ENCODE measurements at places on chromosomes 16 and 17.

- DNase-seq: no peak
Observed at GRCh38 chr17:33463887-33464286, 170.8 kb upstream of the ASIC2 start.

DNA sequence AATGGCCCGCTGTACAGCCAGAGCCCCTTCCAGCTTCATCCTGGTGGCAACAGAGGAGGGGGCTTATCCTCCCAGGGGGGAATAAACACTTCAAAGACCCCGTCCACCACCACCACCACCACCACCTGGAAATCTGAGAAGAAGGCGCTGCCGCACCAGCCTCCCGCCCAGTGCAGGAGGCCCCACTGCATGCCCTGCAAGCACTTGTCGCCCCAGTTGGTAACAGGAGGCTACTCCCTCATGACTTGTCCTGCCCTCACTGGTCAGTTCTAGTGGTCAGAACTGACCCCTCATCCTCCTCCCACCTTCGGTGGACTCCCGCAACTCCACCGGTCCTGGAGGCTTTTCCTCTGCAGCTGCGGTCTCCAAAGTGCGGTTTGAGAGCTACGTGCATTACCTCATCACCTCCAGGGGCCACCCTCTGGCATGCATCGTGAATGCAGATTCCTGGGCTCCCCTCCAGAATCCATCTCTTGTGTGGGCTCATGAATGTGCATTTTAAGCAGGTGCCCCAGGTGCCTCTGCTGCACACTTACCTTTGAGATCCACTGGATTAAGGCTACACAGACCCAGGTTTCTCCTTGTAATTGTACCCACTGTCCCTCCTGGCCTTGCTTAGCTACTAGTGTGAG is 71.8 kb downstream of the SRCIN1 start:
- DNase-seq: no peak

DNA sequence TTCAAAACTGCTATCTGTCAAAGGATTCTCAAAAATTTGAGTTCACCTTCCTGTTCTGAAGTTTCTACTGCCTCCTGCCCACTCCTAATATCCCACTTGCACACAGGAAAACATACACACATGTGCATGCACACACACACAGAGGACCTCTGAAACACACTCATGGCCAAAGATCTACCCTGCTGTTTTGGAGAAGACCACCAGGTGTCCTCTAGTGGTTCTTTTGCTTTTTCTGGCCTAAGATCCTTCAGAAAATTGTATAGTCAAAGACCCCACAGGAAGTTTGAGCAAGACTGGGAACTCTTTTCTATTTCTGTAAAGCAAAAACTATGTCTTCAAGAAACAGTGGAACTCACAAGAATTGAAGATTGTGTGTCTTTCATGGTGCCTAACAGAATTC is 90.2 kb downstream of the CDH8 start:
- DNase-seq: no peak

DNA sequence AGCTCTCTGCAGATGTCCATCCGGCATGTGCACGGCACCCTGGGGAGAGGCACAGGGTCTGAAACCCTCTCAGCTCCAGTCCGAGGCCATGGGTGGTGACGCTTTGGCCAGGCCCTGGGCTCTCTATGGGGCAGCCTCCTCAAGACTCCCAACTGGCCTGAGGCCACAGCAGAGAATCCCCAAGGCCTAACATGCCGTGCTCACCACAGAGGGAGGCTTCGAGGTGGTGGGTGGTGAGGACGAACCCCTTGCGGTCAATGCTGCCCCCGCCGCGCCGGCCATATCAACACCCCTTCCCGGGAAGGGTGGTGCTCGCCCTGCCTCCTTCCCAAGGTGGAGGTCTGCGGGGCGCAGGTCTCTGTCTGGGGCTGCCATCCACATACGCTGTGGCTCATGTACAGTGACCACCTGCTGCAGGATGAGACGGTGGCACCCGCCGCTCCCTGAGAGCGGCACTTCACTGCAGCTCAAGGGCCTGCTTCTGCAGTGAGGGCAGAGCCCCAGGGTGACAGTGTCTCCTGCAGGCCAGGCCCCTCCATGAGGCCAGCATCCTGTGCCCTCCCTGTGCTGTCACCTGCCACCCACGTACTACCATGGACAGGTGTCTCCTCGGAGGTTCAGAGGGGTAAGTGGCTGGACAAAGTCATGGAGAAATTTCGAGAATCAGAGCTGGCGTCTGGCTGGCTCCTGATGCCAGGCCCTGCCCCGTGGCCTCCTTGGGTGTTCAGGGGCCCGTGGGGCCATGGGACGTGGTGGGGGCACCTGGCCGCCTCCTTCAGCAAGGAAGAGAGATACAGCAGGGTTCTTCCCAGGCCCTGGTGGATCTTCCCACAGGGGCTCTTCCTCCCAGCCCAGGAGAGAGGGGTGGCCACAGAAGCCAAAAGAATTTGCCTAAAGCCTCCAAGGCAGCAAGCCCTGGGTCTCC is 54.6 kb upstream of the ACSF3 start:
- DNase-seq: no peak

DNA sequence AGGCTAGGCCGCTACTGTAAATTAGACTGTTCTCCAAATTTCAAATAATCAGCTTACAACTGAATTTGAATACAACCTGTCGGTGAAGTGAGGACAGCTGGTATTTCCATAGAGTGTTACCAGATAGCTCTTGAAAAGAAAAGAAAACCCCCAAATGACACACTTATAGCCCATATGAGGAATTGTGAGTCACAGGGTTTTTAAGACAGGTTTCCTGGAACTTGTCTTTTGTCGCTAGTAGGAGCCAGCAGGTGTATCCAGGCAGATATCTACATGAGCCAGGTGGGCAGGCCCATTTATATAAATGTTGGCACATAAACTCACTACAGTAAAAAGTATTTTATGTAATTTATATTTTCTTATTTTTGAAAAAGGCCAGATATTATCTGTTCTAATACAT is 24.0 kb downstream of the TNRC6A start:
- no peak for DNase-seq

GRCh38 chr17:45836047-45837044 is 8.3 kb upstream of the SPPL2C start:
- no peak for DNase-seq

DNA sequence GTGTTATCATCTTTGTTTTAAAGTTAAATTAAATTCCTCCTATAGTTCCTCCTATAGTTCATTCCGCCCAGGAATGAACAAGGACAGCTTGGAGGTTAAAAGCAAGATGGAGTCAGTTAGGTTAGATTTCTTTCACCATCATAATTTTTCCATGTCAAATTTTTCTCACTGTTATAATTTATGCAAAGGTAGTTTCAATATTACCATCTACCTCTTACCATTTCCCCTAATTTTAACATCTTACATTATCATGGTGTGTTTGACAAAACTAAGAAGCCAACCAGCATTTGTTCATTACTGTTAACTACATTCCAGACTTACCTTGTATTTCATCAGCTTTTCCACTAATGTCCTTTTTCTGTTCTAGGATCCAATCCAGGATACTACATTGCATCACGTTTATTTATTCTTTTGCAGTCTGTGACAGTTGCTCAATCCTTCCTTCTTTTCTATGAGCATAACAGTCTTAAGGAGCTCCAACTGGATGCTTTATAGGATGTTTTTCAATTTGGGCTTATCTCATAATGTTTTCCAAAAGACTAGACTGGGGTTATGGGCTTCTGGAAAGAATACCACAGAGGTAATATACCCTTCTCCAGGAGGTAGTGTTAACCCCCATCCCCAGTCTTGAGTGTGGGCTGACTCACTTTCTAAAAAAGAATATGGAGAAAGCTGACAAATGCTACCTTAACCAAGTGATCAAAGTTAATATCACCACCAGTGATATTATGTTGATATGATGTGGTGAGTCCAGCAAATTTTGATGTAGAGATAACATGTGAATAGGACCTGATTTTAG is 158.5 kb downstream of the PPM1E start:
- no peak for DNase-seq

- DNase-seq: no peak
Observed at GRCh38 chr16:50802961-50803360, 61.1 kb downstream of the CYLD start.

DNA sequence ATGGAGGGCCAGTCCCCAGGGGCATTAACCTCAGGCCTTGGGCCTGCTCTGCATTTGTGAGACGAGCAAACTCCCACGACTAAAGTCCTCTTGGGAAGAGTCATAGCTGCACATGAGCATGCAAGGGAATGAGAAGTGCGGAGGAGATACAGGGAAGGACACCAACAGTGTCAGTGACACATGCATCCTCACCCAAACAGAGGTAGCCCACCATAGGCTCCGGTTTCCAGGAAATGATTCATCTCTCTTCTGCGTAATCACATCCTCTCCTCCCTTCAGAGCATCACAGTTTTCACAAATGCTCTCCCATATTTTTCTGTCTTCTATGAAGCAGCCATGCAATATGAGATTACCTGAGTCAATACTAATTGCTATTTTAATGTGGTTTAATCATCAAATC is 725.7 kb upstream of the GOT2 start:
- DNase-seq: no peak

DNA sequence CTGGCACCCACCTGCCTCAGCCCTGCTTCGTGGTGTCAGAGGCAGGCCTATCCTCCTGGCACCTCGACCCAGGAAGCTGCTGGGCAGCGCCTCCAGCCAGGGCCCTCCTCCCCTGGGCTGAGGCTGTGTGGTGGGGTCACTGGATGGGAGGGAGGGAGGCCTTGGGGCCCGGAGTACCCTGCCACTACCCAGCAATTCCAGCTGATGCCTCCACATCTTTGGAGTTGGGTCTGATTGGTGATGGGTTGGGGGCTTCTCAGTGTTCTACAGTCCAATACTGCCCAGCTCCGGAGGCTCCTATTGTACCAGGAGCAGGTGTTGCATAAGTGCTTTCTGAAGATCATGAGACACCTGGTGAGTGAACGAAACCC is 48.0 kb downstream of the USP22 start:
- no peak for DNase-seq

DNA sequence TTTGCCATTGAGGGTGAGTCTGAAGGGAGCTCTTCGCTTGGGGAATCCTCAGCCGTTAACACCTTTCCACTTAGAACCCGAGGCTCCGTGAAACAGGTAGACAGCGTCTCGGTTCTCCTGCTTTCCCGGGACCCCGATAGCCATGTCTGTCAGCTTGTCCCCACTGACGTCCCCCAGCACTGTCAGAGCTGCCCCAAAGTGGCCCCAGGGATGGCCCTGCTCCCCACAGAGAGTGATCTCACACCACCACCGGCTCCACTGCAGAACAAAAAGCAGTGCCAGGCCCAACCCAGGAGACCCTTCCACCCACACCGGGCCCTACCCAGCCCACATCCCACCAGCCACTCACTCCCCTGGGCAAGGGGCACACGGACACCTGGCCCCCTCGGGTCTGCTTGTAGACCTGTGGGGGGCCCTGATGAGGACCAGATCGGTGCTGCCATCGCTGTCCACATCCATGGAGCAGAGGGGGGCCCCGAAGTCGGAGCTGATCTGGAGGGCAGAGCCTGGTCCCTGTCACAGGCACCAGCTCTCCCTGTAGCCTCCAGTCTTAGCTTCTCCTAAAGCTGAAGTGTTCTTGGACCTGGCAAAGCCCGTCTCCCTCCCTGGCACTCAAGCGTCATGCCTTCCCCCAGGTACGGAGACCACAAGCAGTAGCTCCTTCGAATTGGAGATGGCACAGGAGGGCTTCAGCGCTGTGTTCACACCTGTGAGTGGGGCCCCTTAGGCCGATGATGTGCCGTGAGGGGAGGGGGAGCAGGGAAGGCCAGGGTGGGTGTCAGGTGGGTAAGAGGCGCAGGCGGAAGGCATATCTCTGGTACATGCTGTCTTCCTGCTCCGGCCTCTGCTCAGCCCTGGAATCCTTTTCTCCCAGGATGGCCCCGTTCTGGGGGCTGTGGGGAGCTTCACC is 6.5 kb downstream of the ITGAX start:
- no peak for DNase-seq

DNA sequence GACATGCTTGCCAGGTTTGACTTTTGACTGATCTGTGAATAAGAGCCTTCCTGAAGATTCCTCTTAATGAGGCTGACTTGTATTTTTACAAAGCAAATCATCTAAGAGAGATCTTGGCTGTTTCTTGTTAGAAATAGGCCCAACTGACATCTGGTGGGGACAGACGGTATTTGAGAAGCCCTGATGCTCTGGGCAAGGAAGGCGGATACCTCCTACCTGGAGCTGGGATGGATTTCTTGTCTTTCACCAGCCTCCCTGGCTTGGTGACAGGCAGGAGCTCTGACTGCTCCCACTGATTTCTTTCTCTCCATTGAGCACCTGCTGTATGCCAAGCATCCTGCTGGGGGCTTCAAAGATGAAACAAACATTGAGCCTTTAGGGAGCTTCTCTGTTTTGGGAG is 40.4 kb downstream of the AKAP1 start:
- DNase-seq: no peak

- DNase-seq: no peak
Observed at GRCh38 chr17:65374966-65375365, 186.5 kb downstream of the AXIN2 start.

Data from stimulated activated CD8-positive, alpha-beta memory T cell treated with anti-CD3 and anti-CD28 coated beads, Interleukin-15, amount 100 ng/mL, for 24 hours (primary cell).